ENCODE measurements at places on chromosomes 11 and 22. TPM values are rescaled to one million over a fixed set of nuclear protein-coding genes. Genes with fewer than 3 reads are reported as not detected.
A peak's percentile ranks its signal among the peaks of the same experiment; 100 is the strongest.

- no peak for DNase-seq
These were observed 48.6 kb downstream of the C11orf91 start for GRCh38 chr11:33651990-33652389.

OR2AT4 gene
- not detected for polyA plus RNA-seq

DNA sequence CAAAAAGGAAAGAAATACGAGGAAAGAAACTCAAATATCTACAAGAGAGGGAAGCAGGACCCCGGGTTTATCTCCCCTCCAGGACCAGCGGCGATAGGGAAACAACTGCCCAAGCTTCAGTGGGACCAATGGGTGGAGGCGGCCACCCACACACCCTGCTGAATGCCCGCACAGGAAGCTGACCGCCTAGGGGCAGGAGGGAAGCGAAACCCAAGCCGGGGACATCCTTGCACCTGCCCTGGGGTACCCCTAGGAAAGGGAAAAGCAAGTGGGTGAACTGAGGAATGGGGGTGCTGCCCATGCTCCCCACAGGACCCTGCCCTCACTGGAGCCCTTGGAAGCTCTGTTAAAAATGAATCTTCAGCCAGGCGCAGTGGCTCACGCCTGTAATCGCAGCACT, 27.6 kb upstream of the HMOX1 start:
- peak; percentile 55 for DNase-seq

CEP126 gene
- 1.00 TPM for polyA plus RNA-seq

GRCh38 chr11:33690290-33691065, 10.1 kb downstream of the C11orf91 start:
- DNase-seq, result no peak

- no peak for DNase-seq
These were observed 185.8 kb upstream of the POU2AF2 start for GRCh38 chr11:111059726-111060125.

GRCh38 chr22:39725351-39726035, 154.9 kb downstream of the CACNA1I start:
- DNase-seq, result no peak

OR52I2 gene
- not detected for polyA plus RNA-seq

TCN1 gene
- not detected for polyA plus RNA-seq

DNA sequence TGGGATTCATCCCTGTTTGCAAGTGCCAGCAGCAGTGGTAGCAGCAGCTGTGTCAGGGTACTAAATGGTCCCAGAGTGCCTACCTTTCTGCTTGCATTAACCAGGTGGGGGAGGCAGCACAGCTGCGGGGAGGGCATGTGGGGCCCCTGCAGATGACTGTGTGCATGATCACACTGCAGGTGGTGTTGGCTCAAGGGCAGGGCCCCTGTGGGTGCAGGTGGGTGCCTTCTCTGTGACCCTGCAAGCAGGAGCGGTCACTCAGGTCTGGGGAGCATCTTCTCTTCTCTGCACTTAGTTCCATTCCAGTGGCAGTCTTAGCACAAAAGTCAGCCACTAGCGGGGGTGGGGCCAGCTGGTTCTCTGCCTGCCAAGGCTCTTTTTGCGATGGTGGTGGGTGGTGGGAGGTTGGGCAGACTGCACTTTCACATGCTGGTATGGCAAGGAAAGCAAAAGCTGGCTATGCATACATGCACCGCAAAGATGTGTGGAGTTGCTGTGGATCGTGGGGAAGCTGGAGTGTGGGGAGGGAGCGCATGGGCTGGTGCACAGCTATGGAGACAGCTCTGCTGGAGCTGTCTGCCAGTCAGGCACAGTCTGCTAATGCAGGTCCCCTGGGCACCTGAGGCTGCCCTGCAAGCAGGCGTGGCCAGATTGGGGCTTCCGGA, 157.1 kb downstream of the DYNC2H1 start:
- no peak for DNase-seq

OR51G2 gene
- not detected for polyA plus RNA-seq

DGCR6 gene
- polyA plus RNA-seq, result 2.5 TPM

GRCh38 chr11:64844330-64845128, at the start of gene CDC42BPG:
Gene CDC42BPG, minus strand, starts transcription at chr11:64844653. Its CDS starts 84 bp downstream, at chr11:64844569.
- DNase-seq, result peak; percentile 89

SMIM35 gene
- 1.3 TPM for polyA plus RNA-seq

DNA sequence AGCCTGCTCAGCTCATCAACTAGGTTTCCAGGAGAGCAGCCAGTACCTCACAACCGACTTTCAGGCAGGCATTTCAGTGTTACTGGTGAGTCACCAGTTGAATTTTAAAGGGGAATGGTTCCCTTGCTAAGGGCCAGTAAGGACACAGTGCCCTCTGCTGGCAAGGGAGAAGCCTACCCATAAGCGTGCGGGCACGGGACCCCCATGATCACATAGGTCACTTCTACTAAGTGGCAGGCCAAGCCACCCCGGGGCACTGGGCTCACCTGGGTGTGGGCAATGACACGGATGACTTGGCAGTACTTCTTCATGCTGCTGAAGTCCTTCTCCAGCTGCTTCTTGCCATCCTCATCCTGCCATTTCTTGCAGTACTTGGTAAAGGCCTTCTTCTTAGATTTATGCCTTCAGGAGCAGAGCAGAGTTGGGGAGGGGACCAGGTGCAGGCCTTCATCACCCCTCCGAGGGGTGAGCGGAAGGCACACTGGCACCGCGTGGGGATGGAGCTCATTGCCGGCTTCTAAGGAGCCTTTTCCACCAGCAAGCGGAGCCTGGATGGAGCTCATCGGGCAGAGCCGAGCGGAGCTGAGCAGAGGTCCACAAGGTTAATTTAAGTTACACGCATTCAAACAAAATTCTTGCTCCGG, 2.9 kb downstream of the RPL3 start:
- DNase-seq, result peak; percentile 81

GRCh38 chr22:47435204-47435487, 672.7 kb downstream of the TBC1D22A start:
- DNase-seq, result no peak

- DNase-seq, result no peak
These were observed 52.2 kb upstream of the B3GAT1 start for GRCh38 chr11:134464196-134464595.

JAML gene
- 2.4 TPM for polyA plus RNA-seq

INPP5J gene
- 0.07 TPM for polyA plus RNA-seq

DNA sequence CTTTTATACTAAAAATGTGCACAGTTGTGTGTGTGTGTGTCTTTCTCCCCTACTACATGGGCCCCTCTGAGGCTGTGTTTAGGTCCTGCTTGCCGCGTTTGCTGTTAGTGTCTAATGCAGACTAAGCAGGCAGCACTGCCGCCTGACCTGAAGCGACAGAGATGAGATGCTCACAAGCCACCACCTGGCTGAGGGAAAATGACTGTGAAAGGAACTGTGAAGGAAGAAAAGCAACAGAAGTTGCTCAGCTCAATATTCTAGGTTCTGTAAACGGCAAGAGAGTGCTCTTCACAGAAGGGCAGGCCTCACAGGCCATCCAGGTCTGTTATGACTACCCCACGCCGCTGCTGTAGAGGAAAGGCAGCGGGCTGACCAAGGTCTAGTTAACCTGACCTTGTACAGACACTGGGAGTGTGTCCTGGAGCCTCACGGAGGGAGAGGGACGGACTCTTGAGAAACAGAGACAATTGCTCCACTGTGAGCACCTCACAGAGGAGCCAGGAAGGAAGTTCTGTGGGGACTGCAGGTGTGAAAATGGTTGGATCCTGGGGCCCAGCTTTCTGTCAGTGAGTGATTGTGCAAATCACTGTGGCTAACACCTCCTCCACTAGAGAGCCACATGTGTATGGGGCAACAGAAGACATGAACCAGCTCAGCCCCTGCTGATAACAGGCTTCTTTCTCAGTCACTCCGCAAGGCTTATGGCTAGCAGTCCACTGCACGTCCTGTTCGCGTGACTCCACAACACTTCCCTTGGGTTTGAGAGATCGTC, 31.3 kb upstream of the YPEL1 start:
- peak; percentile 27 for DNase-seq

DNA sequence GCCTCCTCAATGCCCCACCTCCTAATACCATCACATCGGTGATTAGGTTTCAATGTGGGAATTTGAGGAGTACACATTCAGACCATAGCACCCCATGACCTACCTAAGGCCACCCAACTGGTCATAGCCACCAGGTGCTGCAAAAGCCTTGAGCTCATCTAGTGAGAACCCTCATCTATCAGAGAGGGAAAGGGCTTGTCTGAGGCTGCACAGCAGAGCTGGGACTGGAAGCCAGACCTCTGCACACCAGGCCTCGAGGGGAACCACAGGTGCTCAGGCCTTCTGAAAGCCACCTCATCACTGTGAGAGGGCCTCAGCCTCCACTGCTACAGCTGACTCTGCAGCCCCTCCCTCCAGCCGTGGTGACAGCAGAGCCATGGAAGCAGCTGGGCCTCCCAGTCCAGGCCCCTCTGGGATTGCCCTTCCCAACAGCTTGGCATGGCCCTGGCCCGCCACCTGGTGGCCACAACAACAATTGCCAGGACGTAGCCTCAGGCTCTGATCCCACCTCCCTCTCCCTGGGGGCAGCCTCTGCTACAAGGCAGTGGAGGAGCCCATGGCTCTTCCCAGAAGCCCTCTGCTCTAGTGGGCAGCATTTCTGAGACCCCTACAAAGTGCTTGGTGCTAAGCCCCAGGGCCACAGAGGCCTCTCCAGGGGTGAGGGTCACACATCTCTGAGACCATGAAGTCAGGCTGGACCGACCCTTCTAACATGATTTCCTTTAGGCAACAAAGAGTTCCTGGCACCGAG, 41.0 kb upstream of the PRDM11 start:
- DNase-seq, result peak; percentile 78
